ENCODE measurements at places on chromosomes 4 and X.

GRCh38 chr4:24734511-24734910 lies 60.9 kb upstream of the SOD3 start:
- no peak for DNase-seq

DNA sequence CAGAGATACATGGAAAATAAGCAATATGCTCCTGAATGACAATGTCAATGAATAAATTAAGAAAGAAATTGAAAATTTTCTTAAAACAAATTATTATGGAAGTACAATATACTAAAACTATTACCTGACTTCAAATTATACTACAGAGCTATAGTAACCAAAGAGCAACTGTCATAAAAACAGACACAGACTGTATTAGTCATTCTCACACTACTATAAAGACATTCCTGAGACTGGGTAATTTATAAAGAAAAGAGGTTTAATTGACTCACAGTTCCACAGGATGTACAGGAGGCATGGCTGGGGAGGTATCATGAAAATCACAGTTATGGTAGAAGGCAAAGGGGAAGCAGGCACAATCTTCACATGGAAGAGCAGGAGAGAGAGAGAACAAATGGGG lies 60.0 kb upstream of the CYSLTR1 start:
- DNase-seq = no peak

DNA sequence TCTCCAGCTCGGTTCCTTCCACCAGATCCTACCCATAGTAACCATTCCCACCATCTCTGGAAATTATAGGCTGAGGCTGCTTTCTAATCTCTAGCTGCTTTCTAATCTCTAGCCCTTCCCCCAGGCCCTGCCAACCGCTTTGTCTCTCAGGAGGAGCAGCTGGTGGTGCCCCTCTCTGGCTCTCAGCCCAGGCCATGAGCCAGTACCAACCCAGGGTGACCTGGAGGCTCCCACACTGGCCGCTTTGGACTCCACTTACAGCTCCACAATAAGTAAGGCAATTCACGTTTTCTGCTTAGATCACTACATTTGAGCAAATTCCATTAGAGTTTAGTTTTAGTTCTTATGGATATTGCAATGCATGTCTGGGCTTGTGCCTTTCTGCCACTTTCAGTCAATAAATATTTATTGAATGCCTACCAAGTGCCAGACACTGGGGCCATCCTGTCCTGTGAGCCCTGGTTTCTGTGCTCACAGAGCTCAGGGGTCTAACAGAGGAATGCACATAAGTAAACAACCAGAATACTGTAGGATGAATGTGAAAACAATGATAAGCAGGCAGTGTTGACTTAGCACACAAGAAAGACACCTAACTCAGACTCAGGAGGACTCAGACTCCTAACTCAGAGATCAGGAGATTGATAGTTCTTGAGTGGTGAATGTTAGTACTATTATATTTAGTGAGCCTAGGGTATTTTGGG lies 38.9 kb downstream of the SMC1A start:
- no peak for DNase-seq

DNA sequence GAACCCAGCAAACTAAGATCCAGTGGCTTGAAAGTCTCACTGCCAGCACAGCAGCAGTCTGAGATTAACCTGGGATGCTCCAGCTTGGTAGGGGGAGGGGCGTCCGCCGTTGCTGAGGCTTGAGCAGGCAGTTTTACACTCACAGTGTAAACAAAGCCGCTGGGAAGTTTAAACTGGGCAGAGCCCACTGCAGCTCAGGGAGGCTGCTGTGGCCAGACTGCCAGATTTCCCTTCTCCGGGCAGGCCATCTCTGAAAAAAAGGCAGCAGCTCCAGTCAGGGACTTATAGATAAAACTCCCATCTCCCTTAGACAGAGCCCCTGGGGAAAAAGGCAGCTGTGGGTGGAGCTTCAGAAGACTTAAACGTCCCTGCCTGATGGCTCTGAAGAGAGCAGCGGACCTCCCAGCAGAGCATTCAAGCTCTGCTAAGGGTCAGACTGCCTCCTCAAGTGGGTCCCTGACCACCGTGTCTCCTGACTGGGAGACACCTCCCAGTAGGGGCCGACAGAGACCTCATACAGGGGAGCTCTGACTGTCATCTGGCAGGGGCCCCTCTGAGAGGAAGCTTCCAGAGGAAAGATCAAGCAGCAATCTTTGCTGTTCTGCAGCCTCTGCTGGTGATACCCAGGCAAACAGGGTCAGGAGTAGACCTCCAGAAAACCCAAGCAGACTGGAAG lies 45.1 kb upstream of the CDX4 start:
- DNase-seq = no peak

- no peak for DNase-seq
Measured at GRCh38 chrX:57422289-57422688, 135.8 kb downstream of the FAAH2 start.

DNA sequence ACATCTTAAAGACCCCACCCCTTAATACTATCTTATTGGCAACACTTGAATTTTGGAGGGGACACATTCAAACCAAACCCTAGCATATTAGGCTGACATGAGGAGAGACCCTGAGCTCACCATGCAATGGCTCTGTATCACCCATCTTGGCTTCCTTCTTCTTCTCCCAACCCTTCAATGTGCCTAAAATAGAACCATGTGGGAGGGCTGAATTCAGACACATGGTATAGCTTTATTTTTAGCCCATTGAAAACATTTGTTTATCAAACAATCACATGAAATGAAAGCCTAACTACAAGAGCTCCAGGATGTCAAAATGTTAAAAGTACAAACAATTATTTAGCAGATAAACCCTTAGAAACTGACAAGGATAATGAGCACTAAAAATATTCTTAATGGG lies 81.6 kb downstream of the RASL11B start:
- DNase-seq = no peak

DNA sequence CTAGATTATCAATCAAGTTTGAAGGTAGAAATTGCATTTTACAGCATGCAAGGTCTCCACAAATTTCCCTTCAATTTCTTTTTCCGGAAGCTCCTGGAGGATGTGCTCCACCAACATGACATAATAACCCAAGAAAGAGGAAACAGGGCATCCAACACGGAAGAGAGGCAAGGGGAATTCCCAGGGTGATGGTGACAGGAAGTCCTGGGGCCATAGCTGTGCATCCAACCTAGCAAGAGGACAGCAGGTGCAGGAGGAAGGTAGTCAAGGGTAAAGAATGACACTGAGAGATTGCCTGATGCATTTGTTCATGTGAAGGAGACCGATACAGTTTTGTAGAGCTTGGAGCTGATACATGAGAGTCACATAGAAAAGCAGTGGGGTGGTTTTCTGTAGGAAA lies 115.7 kb upstream of the LSM6 start:
- no peak for DNase-seq

DNA sequence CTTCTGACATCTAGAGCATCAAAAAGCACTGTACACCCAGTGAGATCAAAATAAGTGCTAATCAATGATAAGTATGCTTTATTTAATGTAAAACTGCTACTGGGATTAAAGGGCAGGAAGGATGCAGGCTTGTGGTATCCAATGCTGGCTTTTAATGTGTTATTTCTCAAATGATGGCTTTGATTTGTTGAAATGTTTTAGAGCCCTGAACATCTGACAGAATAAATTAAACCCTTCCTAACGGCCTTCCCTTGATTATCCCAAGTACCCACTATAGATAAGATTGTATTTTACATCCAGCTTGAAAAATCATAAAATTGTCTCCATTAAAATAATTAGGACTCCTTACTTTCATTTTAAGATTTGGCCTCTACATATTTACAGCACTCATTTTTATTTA lies 382.9 kb downstream of the HNRNPD start:
- no peak for DNase-seq

GRCh38 chrX:65993332-65993731 lies 46.5 kb downstream of the VSIG4 start:
- DNase-seq = no peak

DNA sequence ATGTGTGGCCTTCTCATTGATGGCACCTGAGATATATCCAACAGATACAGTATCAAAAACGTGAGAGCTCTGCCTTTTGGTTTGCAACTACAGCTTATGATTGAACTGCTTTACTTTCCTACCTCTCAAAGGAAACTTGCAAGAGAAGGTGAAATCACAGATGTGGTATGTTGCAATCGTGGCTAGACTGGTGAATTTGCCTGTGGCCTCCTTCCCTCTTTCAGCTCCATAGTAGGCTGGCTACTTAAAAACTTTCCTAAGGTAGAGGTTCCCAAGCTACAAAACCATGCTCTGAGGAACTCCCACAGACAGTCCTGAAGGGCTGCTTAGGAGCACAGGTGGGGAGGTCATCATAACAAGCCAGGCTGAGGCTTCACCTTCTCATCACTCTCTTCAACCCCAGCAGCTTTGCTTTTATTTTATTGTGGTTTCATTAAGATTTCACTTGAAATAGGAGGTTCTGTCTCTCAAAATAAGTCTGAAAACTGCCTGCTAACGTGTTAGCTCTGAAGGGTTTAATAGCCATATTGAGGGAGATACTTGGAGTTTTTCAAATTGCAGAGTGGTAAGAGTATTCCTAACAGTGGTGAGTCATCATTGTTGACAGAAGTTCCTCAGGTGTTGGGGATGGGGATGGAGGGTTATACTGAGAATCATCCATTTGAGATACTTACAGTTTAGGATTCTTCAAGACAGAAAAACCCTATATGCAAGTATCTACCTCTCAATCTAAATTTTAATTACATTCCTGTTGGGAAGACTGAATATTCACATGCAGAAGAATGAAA lies 93.5 kb upstream of the UCP1 start:
- no peak for DNase-seq

GRCh38 chr4:157079441-157079840 lies 3.5 kb downstream of the GLRB start:
- DNase-seq = no peak

GRCh38 chrX:110509755-110510532 lies 151.3 kb downstream of the RTL9 start:
- peak; percentile 8 for DNase-seq

- no peak for DNase-seq
Measured at GRCh38 chrX:97367125-97367524, 483.4 kb downstream of the RPA4 start.

- DNase-seq = no peak
Measured at GRCh38 chr4:70619778-70620177, 8.8 kb upstream of the ENAM start.

DNA sequence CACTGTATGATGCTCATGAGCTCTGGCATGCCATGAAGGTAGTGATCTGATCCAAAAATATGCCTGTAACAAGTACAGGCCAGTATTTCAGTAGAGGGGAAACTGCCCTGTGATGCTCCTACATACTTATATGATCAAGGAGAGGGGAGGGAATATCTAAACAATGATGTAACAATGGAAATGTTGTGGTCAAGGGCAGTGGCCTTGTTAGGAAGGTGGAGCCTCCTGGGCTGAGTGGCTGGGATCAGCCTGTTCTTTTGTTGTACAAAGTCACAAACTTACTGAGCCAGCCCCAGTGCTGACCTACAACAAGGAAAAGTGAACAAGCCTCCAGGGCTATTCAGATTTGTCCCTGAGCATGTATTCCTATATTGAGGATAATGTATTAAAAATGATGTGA lies 70.3 kb downstream of the ANXA10 start:
- no peak for DNase-seq

DNA sequence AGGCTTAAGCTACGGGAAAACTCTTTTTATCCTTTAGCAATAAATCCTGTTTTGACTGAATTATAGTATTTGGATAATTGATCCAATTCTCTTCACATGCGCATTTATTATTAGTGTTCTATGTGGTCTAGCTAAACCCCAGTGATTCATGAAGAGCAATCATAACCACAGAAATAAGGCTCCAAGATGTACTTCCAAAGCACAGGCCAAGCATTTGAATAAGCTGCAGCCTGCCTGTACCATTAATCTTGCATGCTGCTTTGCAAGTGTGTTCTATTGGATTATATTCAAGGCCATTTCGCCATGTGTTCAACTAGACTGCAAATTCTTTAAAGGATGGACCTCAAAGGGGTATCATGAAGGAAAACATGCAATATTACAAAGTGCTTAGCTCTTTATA lies 385.2 kb upstream of the FAT1 start:
- DNase-seq = no peak

DNA sequence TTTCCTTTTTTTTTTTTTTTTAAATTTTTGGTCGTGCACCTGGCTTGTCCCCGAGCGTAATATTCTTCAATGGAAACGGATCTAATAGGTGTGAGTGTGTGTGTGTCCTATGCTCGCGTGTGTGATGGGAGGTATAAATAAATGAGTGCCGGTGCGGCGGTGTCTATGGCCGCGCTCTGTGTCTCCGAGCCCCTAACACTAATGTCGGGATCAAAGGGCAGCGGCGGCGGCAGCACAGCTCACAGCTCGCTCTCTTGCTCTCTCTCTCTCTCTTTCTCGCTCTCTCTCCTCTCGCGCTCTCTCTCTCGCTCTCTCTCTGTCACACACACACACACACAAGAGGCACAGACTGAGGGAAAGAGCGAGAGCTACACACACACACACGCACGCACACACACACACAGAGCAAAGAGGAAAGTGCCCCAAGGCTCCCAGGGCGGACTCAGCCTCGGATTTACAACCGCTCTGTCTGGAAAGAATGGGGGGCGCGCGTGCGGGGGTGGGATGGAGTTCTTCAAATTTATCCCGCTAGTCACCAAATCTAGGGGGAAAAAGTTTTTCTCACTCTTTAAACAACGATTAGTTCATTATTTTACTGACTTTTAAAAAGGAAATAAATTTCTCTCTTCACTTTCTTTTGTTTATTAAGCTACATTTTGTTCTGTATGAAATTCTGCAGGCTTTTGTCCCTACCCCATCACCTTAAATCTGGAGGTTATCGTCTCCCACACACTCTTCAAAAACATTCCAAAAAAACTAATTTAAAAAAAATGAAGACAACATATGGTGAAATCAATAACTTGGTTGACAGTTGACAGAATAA lies at the start of gene ZNF827:
Gene ZNF827 (minus strand): TSS at position 206 of the 823 bp plus-strand sequence. CDS start 416 bp downstream, outside the sequence.
- DNase-seq = peak; percentile 55

DNA sequence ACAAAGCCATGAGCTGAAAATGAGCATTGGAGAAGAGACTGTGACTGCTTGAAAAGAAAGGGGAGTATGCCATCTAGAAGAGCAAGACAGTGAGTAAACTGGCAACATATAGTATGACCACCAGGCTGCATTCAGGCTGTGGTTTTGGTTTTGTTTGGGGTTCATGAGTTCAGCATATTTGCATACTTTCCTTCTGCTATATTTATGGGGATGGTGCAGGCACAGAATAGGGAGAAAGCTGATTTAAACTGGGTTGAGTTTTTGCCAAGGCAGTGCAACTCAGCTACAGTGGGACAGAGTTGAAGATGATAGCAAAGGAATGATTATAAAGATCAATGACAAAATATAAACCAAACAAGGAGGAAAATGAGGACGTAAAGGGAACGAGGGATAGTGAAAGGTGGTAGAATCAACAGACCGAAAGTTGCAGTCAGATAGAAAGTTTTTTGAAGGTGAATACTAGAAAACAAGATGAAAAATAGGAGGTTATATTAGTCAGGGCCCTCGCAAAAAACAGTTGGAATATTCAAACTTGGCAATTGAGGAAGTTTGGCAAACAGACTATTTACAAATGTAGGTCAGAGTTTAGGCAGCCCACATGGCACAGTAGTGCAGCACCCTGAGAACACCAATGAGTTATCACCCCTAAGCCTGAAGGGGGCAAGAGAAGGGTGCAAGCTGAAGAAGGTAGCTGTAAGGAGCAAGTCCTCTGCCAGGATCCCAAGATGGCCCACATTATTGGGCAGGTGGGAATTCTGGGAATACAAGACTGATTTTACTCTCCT lies 114.8 kb upstream of the MAP9 start:
- DNase-seq = no peak
